ENCODE measurements at places on chromosomes 2 and 18.

- no peak for DNase-seq
Observed at GRCh38 chr18:9081940-9082339, 20.6 kb upstream of the NDUFV2 start.

DNA sequence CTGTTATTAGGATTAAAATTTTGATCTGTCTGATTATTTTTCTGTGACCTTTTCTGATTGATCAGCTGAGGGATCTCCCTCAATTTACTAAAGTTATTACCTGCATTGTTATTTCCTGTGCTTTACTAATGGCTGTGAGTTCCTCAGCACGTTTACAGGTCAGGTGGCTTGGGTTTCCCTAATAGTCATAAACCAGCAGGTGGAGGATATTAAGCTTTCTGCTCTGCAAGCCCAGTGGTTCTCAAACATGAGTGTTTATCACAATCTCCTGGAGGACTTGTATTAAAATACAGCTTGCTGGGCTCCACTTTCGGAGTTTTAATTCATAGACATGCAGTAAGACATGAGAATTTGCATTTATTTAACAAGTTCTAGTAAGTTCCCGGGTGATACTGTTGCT, 22.4 kb upstream of the UGP2 start:
- no peak for DNase-seq

GRCh38 chr2:127007652-127008051, 99.3 kb downstream of the BIN1 start:
- no peak for DNase-seq

- DNase-seq: no peak
Observed at GRCh38 chr2:190794377-190794776, 86.2 kb upstream of the GLS start.

GRCh38 chr2:175003875-175004729, 1.1 kb downstream of the CHN1 start:
- DNase-seq: no peak

DNA sequence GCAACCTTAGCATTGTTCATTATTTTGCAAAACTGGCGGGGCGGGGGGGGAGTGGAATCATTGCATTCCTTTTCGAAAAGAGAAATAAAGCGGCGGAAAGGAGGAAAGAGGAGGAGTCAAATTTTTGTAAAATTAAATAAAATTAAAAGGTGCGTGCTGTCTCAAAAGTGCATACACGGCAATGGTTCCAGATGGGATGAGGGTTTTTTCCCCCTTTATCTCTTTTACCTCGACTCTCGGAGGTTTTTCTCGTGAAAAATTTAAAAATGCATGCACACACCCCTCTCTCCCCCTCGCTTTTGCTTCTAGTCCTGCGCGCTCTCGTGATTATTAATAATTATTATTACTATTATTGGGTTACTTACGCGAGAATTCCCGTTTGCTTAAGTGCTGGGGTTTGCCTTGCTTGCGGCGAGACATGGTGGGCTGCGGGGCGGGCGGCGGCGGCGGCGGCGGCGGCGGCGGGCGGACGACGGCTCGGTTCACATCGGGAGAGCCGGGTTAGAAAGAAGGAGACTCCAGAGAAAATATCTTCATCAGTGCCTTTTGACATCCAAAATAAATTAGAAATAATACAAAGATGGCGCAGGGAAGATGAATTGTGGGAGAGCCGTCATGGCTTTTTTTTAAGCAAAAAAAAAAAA, 481 bp downstream of the BCL11A start:
- DNase-seq: no peak

DNA sequence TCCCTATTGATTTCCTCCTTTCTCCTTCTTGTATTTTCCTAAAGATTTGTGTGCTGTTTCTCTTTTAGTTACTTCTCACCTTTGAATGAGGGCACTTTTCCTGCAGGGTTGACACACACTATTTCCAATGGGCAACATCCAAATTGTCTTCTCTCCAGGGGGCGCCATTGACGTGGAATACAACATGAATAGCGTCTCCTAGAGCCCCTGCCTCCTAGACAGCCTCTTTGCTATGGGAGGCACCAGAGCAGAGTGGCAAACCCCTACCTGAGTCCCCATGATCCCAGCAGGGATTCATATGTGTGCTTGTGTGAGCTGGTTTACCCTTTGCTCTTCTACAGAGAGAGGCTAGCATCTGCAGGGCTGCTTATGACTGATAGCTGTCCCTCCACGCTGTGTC, 61.3 kb upstream of the ITSN2 start:
- no peak for DNase-seq

DNA sequence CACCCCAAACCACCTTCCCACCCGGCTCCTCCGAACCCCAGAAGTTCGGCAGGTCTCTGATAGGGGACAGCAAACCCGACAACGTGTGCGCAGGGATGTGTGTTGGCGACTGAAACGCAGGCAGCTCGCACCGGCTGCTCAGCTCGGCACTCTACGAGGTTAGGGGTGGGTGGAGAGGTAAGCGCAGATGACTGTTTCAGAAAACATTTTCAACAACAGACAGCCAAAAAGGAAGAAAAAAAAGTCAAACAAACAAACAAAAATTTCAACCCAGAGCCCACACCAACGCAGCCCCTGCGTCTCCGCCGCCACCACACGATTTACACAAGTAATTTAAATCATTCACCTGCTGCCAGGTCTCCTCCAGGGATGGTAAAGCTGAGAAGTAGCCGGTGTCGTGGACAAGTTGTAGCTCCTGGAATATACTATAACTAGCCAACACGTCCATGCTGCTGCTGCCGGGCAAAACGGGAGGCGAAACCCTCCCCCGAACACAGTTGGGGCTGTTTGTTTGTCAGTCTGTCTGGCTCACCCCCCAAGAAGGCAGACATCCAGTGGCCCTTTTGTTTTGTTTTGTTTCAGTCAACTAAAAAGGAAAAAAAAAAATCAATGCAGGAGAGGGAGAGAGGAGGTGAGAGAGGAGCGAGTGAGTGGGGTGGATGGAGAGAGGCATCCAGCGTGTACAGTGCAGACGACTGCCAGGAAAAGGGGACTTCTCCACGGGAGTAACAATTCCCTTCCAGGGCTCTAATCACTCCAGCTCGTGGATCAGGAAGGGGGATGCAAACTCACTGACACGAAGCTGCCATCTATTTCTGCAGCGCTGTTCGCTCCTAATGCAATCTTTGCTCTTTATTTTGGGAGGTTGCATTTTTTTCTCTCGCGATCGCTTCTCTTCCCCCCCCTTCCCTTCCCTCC, at the start of gene KLF7:
TSS of gene KLF7 (minus strand) at position 828 of the 918 bp plus-strand sequence. CDS start at position 448, 380 bp downstream.
- DNase-seq: no peak
